Renal cortical epithelial cell (primary cell): ENCODE measurements at places on chromosomes 2 and 18. TPM values are rescaled to one million over a fixed set of nuclear protein-coding genes. Genes with fewer than 3 reads are reported as not detected.

The CCL20 gene
- 1.4 and 204 TPM in 2 replicates for total RNA-seq

The APOB gene
- total RNA-seq, result 0.50 TPM in 1 of 2 replicates, not detected in the other

DNA sequence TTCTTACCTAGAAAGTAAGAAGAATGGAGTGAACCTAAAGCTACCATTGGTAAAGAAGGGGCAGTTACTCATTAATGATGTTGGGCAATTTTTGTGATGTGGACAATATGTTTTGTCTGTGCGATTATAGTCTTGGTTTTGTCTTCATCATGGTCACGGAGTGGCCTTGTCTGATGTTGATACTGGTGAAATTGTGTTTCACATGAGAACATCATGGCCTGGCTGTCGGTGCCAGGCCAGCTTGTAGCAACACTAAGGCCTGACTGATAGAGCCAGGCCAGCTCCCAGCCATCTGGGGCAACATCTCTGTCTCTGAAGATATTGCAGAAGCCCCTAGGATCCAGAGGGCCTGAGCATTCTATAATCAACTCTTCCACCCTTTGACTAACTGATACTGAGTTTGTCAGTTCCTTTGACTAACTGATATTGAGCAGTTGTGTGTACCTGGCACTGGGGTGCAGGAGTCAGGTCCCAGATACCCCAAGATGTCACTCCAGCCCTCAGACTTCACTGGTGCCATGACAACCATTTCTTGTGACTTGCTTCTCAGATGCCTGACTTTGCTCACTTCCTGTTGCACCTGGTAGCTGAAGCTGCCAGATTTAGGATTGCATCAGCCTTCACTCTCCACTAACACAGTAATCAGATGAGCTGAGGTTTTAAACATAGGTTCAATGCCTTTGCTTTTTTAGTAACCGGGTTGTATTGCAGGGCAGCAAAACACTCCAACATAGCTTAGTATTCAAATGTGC is 62.5 kb downstream of the RPIA start:
- peak; percentile 57 for DNase-seq

GRCh38 chr2:55102056-55102812 is 52.0 kb upstream of the RTN4 start:
- DNase-seq, result no peak

GRCh38 chr2:32627441-32627813 is 423 bp upstream of the TTC27 start:
- DNase-seq, result peak; percentile 50

GRCh38 chr2:153068915-153069314 is 350.5 kb downstream of the ARL6IP6 start:
- no peak for DNase-seq

DNA sequence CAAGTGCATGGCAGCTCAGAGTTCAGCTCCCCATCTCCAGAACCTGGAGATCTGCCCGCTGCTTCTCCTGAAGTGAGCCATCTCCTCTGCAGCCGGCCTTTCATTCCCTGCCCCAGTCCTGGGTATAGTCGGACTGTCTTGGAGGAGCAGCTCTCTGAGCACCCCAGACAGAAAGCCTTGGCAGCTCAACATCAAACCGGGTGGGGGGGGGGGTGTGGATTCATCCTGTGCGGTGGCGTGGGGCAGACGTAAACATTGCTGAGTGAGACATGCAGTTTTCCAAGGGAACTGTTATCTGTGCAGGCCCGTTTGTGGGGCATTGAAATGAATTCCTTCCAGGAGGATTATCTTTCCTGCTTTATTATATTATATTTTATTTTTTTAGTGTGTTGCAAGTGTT is 125.9 kb upstream of the MYCN start:
- no peak for DNase-seq
